ENCODE measurements at places on chromosomes 7 and 10. TPM values are rescaled to one million over a fixed set of nuclear protein-coding genes. Genes with fewer than 3 reads are reported as not detected.

DNA sequence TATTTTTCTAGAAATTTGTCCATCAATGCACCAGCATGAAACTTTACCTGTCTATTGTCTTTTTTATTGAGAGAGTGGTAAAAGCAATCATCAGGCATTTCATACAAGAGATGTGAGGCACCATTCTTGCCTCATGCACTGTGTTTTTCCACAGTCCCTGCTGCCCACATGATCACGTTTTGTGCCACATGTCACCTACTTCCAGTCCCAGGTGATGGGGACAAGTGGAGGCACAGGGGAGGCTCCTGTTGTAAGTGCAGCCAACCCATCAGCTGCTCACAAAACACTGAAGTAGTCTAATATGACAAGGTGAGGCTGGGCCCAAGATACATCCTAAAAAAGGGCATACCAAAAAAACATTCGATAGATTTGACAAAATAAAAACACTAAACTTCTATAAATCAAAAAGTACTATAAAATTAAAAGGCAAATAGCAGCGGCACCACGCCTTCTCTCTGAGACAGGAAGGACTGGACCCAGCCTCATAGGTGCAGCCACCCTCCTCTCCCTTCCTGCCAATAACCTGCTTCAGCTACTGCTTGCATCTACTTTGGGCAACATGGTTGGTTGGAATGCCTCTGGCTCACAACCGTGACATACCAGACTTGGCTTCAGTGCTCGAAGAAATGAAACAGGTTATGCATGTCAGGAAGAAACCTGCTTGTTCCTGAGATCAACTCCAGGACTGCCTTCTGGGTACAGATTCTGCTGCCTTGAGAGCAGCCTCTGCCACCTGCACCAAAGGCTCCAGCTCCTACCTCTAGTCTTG is 2.3 kb downstream of the ZC3HAV1L start:
- H3K27ac ChIP-seq = no peak overlapping the region
- no peaks in the 10 kb centered on the region for H3K36me3 ChIP-seq
- H3K4me3 ChIP-seq = no peak overlapping the region
- H3K27me3 ChIP-seq = peaks cover 8% of the 10 kb centered on the region
- DNase-seq = no peak
- no peaks in the 10 kb centered on the region for H3K4me1 ChIP-seq

GRCh38 chr7:11538751-11539299 is 293.2 kb downstream of the THSD7A start:
- H3K27me3 ChIP-seq = no peaks in the 10 kb centered on the region
- peaks cover 28% of the 10 kb centered on the region for H3K36me3 ChIP-seq
- DNase-seq = no peak

- H3K27me3 ChIP-seq = peaks cover 20% of the 10 kb centered on the region
- no peaks in the 10 kb centered on the region for H3K36me3 ChIP-seq
- H3K4me3 ChIP-seq = no peak overlapping the region
- no peak for DNase-seq
- no peak overlapping the region for H3K27ac ChIP-seq
Measured at GRCh38 chr10:9302140-9302746, 1247.8 kb downstream of the GATA3 start.

DNA sequence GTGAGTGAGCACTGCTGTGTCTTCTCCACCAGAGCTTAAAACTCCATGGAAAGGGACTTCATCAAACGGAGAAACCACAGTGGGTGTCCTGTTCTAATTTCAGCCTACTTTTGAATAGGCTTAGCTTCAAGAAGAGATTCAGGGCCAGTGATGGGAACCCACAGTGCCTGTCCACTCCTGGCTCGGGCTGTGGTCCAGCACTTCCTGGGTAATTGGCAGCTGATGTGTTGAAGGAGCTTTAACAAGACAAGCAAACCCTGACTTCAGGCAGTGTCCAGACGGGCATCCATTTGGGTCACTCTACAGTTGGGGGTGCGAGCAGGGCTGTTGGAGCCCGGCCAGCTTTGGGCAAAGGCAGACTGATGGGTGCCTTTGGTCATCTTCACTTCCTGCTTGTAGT is 14.5 kb downstream of the VWC2 start:
- no peak overlapping the region for H3K4me3 ChIP-seq
- peaks cover 14% of the 10 kb centered on the region for H3K27me3 ChIP-seq
- no peaks in the 10 kb centered on the region for H3K36me3 ChIP-seq
- H3K27ac ChIP-seq = no peak overlapping the region
- H3K4me1 ChIP-seq = peaks cover 13% of the 10 kb centered on the region

Gene MRLN
- not detected for total RNA-seq

All from mesothelial cell of epicardium (in vitro differentiated cells).